ENCODE measurements at places on chromosomes 3 and 15.

DNA sequence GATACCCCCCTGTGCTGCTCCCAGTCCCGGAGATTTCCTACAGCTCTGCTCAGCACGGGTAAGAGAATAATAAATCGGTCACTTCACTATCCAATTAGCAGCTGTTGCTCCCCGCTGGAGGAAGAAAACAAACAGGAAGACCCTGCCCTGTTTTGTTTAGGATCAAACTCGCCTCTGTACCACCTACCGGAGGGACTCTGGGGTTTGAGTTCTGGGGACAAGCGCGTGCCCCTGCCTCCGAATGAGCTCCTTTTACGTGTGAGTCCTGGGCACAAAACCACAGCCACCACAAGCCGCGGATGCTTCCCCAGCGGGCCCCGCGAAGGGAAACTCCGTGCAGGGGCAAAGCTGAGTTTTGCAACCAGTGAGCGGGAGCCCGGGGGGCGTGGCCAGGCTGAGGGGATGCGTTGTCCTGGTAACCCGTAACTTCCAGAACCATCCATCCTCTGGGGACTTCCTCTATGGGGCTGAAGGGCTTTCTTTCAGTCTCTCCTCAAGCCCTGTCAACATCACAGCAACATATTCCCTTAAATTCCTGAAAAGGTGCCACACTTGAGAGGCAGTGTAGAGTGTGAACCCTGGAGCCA lies 315.7 kb upstream of the PROK2 start:
- peak; percentile 53 for DNase-seq

DNA sequence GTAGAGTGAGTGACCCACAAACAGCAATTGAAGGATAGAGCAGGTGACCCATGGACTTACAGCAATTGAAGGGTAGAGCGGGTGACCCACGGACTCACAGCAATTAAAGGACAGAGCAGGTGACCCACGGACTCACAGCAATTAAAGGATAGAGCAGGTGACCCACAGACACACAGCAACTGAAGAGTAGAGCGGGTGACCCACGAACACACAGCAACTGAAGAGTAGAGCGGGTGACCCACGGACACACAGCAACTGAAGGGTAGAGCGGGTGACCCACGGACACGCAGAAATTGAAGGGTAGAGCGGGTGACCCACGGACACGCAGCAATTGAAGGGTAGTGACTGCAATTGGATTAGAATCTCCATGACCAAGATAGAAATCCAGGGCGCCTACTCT lies 9.8 kb upstream of the TNK2 start:
- no peak for DNase-seq

DNA sequence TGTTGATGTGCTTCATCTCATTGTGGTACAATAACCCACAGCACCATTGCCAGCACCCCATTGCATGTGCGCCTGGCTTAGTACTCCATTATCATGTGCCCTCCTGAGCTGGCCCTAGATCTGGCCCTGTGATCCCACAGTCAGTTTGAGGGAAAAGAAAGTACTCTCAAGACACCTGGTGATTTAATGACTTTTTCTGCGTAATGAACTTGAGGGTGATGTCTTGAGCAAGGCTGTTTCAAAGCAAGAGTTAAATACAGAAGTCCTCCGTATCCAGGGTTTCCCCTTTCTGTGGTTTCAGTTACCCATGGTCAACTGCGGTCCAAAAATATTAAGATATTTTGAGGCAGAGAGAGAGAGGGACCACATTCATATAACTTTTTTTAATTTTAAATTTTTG lies 16.3 kb downstream of the C3orf20 start:
- no peak for DNase-seq

DNA sequence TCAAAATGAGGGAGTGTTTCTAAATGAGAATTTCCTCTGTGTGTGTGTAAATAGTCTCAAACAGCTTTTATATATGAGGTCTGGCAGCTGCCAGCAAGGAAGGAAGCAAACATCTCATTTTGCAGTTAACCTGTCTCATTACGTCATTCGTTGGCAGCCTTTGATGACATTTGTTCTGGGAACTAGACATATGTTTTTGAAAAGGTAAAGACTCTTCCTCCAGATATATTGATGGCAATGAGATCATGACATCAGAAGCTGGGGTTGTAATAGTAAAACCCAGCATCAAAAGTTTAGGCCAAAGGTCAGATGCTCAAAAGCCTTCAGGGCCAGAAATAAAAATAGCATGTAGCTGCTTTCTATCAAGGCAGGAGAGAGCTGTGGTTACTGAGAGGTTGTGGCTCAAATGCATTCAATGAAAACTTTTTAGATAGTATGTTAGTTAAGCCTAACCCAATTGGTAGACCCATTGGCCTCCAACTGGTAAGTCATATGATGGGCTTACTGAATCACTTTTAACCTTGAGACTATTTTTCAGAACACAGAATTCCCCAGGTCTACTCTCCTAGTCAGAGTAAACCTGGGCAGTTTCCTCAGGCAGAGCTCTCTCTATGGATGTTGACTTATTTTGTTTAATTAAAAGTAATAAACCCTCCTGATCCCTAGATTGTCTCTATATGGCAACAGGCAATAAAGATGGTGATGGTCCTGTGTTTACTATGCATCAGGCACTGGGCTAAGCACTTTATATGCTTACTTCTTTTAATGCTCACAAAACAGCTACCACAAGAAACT lies 386.5 kb upstream of the CFAP20DC start:
- DNase-seq: no peak

- no peak for DNase-seq
These were observed 9.6 kb downstream of the OSBPL11 start for GRCh38 chr3:125585595-125586223.

- DNase-seq: no peak
These were observed 61.0 kb upstream of the RPL32 start for GRCh38 chr3:12902181-12902999.

- DNase-seq: no peak
These were observed 32.3 kb upstream of the UTS2B start for GRCh38 chr3:191362524-191363090.

DNA sequence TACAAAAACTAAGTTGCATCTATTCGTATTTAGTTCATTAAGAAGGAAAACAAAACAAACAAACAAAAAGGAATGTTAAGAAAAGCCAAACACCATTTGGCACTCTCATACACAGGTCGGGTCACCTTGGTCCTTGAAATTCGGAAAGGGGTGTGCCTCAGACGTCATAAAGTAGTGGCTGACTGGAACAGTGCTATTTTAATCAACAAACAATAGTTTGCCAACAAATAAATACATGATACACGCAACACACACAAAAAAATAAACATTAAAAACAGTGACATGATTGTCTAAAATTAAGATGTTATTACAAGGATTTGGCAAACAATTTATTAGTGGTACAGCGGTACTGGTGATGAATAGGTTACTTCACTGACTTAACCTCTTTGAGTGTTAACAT lies 579.6 kb downstream of the MECOM start:
- DNase-seq: no peak

GRCh38 chr3:10647376-10647775 lies 142.0 kb upstream of the ATP2B2 start:
- no peak for DNase-seq

GRCh38 chr3:111278959-111279358 lies 207.3 kb downstream of the NECTIN3 start:
- no peak for DNase-seq

DNA sequence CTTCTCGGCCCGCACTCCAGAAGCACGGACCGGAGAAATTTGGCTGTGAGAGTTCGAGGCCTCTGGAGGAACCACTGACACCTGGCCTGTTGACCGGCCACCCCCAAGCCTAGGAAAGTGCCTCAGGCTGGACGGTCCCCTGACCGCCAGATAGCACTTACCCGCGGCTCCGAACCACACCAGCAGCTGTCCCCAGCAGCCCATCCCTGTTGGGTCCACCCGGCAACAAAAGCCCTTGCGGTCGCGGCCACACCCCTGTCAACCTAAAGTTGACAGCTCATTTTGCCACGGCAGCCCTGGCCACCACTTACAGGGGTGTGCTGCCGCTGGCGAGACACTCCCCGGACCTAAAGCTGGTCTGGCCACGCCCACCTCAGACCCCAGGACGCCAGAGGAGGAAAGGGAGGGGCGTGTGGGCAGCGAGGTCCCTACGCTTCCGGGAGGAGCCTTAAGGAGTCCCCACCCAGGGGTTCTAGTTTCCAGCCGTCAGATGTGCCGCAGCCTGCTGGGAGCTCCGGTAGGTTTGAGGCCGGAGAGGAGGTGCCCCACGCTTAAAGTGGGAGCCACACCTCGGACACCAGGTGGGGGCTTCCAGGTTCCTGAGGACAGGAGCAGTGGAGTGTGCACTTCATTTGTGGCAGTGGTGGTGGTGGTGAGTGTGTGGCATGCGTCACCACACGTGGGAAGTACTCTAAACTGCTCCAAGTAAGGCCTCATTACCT lies at the start of gene LTK:
TSS of gene LTK (minus strand) at position 322 of the 722 bp plus-strand sequence. CDS start at position 204, 118 bp downstream.
- no peak for DNase-seq

DNA sequence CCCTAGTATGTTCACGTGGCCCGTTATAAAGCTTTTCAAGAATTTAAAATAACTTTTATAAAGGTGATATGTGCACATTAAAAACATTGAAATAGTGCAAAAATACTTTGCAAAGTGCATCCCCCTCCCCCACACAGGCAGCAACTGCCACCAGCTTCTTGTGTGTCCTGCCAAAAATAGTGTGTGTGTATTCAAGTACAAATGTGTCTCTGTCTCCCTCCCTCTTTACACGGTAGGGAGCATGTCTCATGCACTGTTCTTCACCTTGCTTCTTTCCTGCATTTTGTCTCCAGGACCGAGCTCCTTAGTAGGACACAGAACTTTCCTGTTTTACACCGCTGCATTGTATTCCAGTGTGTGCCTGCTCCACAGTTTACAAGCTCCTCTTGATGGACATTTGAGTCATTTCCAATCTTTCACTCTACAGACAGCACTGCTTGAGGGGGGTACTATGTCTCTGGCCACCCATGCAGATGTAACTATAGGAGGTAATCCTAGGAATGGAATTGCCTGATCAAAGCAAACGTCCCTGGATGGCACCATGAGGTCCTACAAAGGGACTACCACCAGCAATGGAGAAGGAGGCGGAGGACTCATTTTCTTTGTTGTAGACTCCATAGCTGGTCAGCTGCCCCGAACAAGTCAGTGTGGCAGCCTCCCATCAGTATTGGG lies 52.4 kb downstream of the SLC6A6 start:
- no peak for DNase-seq

DNA sequence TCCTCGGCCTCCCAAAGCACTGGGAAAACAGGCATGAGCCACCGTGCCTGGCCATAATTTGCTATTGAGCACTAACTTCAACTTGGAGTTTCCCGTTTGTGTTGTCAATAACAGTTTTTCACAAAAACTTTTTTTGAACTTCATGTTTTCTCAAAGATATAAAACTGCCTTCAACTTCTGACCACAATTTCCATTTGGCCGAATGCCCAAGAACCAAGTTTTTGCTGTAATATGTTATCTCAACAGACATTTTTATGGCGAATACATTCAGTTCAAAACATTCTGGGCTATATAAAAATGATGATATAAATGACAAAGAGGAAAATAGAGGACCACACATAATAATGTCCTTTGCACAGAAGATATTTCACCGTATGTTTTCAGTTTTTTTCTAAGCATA lies 56.4 kb downstream of the NEDD4 start:
- no peak for DNase-seq

DNA sequence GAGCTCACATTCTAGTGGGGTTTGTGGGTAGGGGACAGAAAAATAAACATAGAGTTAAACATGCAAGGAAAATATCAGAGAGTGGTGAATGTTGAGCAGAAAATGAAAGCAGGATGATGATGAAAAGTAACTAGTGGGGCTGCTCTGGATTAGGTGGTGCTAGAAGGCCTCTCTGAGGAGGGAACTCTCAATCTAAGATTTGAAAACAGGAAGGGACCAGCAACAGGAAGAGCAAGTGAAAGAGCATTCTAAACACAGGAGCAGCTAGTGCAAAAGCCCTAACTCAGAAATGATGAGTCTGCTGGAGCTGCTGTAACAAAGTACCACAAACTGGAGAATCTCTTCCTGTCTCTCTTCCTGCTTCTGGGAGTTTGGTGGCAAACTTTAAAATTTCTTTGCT lies 468.6 kb upstream of the AGTR1 start:
- DNase-seq: no peak

DNA sequence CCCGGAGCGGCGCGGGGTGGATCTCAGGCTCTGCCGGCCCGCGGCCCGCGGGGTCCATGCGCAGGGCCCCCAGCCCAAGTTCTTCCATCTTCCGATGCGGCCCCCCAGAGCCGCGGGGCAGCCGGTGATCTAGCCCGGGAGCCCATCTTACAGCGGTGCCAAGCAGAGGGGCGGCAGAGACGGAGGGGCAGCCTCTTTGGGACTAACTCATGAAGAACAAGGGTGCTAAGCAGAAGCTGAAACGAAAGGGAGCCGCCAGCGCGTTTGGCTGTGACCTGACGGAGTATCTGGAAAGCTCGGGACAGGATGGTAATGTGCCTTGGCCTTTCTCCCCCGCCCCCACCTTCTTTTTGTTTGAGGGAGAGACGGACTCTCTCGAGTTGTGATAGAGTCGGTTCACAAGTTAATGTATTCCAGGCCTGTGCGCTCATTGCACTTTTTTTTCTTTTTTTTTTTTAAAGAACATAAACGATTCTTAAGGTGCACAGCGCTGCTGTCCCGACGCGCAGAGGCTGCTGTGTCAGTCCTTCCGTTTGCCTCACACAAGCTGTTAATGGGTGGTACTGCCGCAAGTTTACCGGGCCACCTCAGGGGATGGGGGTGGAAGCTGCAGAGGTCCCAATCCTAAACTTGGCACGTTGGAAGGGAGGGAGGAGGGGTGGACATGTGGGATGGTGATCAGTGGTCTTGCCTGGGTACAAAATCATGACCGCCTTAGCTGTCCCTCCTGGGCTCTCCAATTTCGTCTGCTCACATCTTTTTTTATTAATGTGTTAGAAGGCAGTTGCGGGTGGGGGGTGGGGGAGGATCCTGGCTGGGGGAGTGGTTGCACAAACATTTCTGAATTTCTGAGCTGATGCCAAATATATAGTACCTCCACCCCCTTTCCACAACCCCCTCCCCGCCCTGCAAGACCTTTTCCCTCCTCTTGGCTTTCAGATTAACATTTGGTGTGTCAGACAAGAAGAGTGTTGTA lies 801 bp downstream of the ARHGAP31 start:
- peak; percentile 20 for DNase-seq

- no peak for DNase-seq
These were observed 559 bp downstream of the PKM start for GRCh38 chr15:72230197-72231065.

DNA sequence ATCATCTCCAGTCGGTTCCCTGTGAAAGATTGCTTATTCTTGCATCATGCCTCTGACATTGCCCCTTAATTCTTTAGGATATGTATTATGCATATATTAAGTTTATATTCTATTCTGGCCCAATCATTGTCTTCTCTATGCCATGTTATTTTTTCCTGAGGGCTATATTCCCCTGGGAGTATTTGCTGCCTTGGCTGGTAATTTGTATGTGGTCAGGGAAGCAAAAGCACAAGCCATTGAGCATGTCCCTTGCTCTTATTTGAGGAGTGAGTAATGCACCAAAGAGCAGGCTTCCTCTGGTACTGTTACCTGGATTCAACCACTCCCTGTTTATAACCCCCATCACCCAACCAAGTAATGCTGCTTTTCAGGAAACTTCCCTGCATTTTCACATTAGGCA lies 36.3 kb downstream of the STAC start:
- no peak for DNase-seq

GRCh38 chr3:179716226-179716625 lies 63.4 kb downstream of the USP13 start:
- DNase-seq: no peak

GRCh38 chr15:40257656-40258450 lies 19.0 kb downstream of the PAK6 start:
- DNase-seq: no peak

- DNase-seq: no peak
These were observed 15.9 kb downstream of the SSR3 start for GRCh38 chr3:156539051-156539450.

GRCh38 chr15:62362608-62363007 lies 197.5 kb upstream of the C2CD4B start:
- DNase-seq: no peak

GRCh38 chr3:72407766-72408165 lies 440.5 kb downstream of the SHQ1 start:
- DNase-seq: no peak
